ENCODE measurements at places on chromosomes 3 and 15.

GRCh38 chr3:99663977-99664376 is 25.6 kb downstream of the COL8A1 start:
- DNase-seq: no peak

GRCh38 chr3:8489278-8489792 is 12.3 kb upstream of the LMCD1 start:
- no peak for DNase-seq

- no peak for DNase-seq
Observed at GRCh38 chr3:24303057-24303754, 191.4 kb downstream of the THRB start.

GRCh38 chr3:10391391-10391790 is 70.5 kb upstream of the SEC13 start:
- DNase-seq: no peak

DNA sequence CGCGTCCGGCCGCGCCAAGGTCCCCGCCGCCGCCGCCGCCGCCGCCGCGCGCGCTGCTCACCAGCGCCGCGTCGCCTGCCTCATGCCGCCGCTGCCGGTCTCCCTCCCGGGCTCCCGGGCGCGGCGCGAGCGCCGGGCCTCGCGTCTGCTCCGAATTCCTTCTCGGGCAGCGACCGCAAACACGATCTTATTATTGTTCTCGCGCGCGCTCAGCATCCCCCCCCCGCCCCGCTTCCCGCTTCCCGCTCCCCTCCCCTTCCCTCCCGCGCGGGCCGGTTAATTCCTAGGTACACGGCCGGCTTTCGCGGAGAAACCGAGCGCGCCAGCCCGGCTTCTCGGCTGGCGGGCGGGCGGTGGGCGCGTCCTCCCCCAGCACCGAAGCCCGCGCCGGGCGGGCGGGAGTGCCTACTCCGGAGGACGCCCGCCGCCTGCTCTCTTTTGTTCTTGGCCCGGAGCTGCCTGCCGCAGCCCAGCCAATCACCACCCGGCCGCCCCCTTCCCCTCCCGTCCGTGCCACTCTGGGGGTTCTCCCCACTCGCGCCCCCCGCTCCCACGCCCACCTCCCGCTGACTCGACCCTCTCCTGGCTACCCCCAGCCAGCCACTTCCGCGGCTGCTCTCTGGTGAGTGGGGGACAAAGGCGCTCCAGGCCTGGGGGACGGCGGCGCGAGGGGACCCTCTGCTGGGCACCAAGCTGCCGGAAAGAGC is at the start of gene HDGFL3:
HDGFL3 (minus strand) TSS at position 164 of the 707 bp plus-strand sequence. CDS start 409 bp downstream, outside the sequence.
- DNase-seq: no peak

DNA sequence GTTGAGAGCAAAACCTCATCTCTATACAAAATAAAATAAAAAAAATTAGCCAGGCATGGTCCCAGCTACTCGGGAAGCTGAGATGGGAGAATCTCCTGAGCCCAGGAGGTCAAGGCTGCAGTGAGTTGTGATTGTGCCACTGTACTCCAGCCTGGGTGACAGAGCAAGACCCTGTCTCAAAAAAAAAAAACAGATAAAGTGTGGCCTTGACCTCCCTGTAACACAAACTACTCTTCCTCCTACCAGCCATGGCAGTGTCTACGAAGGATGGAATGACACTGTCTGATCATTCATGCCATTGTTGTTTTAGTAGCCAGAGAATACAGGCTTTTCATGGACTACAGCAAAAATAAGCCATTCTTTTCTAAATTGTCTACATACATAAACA is 117.1 kb upstream of the IQSEC1 start:
- DNase-seq: no peak

- no peak for DNase-seq
Observed at GRCh38 chr15:36844534-36844998, 255.8 kb downstream of the MEIS2 start.

GRCh38 chr3:195849322-195850074 is 37.8 kb upstream of the MUC4 start:
- no peak for DNase-seq

DNA sequence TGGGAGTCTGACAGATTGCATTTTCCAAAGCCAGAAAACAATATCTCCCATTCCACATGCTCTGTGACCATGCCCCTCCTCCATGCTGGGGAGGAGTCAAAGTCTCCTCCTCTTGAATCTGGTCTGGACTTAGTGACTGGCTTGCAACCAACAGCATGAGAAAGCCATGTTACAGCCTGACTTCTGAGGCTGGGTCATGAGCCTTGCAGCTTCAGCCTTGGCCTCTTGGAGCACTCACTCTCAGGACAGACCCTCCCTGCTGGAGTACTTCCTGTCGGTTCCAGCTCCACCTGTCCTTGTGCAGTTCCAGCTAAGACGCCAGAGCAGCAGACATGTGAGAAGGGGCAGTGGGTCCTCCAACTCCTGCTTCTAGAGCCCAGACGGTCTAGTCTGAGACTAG is 49.7 kb upstream of the RBSN start:
- DNase-seq: no peak

- DNase-seq: peak; percentile 24
Observed at GRCh38 chr15:93036951-93037819, 51.8 kb downstream of the RGMA start.

GRCh38 chr3:179528772-179529171 is 34.0 kb upstream of the ACTL6A start:
- no peak for DNase-seq

DNA sequence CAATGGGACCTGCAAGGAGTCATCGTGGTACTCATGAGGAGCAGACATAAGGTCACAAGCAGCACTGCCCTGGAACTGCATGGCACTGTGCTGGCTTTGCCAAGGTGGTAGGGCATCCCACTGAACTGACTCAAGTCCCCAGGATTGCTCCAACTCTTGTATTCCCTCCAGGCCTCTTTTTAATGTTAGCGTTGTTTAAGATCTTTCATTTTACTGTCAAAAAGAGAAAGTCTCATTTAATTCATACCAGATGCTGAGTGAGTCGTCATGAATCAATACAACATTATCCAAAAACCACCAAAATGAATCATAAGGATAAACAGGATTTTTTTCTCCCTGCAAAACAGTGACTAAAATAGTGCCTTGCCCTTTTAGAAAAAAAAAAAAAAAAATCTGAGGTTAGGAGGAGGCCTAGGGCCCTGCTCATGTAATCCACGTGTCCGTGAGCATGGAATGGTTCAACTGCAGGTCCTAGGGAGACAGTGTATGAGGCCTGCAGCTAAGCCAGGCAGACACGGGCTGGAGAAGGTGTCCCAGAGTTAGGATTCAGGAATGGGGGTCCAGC is 36.7 kb upstream of the BLM start:
- DNase-seq: peak; percentile 92

- no peak for DNase-seq
Observed at GRCh38 chr3:152071924-152072323, 196.8 kb upstream of the MBNL1 start.

DNA sequence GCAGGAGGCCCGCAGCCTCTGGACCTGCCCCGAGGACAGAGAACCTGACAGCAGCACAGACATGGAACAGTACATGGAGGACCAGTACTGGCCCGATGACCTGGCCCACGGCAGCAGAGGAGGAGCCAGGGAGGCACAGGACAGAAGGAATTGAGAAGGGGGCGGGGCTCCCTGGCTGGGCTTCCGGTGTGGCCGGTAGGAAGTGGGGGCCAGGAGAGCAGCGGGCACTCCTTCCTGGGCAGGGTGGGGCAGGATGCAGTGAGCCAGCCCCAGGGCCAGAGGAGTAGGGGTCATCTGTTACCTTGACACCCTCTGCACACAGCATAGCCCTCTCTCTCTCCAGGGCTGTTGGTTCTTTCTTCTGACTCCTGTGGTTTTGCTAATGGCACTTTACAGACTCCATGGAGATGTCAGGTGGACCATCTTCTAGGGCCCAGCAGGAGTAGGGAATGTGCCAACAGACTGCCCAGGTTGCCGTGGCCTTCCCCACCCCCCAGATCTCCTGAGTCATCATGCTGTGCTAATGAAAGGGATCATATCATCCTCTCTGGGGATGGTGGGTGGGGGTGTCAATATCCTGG is 8.6 kb upstream of the ISG20 start:
- no peak for DNase-seq

DNA sequence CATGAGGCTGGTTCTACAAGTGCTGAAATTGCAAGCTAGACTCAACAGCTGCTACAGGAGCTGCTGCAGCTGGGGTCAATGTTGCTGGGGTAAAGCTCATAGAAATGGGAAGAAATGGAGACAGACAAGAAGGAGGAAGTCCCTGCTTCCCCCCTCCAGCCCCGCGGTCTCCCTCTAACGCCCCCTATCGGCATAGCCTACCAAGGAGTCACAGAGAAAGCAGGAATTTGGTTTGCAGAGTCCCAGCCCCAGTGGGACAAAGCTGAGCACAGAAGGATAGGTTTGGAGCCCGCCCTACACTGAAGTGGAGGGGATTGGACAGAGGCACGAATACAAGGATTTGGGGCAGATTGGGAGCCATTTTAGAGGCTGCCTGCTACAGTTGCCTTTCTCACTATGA is 176.9 kb upstream of the ANKRD28 start:
- no peak for DNase-seq

DNA sequence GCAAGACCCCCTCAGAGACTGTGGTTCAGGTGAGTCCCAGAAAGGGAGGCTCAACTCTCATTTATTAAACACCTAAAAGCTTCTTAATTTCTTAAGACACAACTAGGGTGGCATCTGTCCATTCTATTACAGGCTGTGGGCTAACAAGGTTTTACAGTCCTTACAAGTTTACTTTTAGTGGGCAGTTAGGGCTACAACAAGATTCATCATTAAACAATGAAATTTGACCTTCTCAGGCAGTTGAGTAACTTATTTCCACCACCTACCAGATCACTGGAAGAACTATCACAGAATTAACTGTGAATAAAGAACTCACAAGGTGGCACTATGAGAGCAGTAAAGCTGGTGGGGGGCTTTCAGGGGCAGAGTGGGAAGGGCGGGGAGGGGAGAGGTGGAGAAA is 132.6 kb downstream of the PLD1 start:
- no peak for DNase-seq

DNA sequence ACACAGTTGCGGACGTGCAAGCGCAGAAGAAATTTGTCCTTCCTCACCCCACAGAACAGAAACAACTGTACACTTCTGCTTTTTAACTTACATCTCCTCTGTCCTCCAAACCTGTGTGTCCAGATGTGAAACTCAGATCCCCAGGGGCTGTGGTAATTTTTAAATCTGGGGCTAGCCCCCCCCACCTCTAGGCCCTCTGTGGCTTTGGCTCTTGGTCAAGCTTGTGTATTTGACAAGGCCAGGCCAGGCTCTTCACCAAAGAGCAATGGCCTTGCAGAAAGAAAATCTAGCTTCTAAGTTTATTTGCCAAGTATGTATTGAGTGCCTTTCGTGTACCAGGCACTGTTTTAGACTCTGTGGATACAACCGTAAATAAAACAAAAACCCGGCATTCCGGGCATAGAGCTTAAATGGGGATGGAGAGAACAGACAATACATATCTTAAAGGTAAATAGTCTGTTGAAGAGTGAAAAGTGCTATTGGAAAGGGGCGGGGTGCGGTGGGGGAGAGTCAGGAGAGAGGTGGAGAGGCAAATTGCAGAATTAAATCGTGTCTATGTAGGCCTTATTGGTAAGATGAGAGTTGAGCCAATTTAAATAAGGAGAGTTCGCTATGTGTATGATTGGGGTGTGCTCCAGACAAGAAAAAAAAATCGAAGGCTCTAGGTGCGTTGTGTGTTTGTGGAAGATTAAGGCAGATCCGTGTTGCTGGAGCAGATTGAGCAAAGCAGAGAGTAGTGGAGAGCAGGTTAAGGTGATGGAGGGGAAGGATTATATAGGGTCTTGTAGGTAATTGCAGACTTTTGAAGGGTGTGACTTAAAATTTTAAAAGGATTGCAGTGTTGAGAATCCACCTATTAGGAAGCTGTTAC is 781 bp upstream of the DPH6 start:
- DNase-seq: no peak

DNA sequence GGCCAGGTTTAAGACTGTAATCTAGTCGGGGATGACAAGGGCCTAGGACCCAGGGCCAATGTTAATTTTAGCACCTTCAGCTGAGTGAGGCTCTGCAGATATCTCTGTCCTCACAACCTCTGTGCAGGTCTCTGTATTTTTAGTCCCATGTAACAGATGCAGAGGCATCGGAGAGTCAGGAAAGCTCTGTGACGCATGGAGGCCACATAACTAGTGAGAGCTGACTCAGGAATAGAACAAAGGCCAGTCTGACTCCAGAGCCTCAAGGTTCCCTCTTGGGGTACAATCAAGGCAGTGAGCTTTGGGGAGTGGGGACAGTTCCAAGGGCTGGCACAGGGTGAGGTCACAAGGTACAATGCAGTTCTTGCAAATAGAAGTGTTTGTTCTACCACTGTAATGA is 31.0 kb downstream of the FSTL1 start:
- no peak for DNase-seq

- no peak for DNase-seq
Observed at GRCh38 chr15:58037723-58038301, 27.7 kb downstream of the ALDH1A2 start.

DNA sequence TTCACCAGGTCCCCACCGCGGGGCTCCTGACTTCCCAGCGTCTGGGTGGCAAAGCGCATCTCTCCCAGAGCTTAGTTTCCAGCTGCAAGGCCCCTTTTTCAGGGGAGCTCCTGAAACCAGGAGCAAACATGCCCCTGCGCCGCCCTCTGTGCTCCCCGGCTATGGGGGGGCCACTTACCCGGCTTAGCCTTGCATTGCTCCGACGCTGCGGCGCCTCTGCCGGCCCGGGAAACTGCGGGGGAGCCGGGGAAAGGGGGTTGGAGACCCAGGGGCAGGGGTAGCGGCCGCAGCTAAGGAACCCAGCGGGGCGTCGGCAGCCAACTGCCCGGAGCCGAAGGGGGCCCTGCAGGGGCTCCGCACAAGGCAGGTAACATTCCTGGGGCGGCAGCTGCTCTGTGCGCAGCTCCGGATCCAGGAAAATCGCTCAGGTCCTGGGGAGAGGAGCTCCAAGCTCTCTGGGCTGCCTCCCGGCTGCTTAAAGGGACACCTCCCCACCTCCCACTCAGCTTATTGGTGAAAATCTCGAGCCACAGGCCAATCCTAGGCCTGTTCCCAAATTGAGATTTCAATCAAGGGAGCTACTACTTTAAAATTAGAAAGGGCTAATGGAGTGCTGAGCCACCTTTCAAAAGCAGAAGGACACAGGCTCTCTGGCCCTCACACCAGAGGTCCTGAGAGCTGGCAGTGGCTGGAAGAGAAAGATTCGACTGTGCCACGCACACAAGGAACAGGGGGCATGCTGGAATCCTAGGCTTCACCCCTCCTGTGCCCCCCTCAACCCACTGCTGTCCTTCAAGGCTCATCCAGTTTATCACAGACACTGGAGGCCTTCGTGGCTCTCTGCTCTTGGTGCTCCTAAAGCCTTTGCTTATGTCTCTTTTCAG is 42.7 kb upstream of the PRICKLE2 start:
- DNase-seq: no peak

- no peak for DNase-seq
Observed at GRCh38 chr3:100254168-100254777, 6.5 kb upstream of the TBC1D23 start.

DNA sequence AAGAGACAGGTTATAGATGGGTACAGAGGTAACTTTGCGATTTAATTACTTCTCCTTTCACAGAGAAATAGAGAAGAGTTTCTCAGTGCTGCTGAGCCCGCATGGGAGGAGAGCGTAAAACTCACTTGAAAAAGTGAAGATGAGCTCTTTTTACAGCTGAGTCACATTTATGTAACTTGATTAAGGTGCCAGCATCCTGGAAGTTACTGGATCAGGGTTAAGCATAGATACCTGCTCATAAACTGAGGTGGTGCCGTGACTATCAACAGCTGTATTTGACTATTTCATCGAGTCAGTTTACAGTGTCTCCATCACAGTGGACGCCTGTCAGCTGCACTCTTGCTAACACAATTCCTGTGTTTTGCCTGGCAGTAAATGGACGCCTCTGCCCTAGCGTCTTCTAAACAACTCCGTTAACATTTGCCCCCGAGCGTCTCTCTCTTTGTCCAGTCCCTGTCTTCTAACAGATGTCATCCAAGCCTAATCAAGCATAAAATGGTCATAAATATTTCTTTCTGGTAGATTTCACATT is 414.6 kb downstream of the FOXP1 start:
- DNase-seq: no peak
